Pulmonary artery endothelial cell (primary cell): ENCODE measurements at places on chromosomes 7 and 10. TPM values are rescaled to one million over a fixed set of nuclear protein-coding genes. Genes with fewer than 3 reads are reported as not detected.

DNA sequence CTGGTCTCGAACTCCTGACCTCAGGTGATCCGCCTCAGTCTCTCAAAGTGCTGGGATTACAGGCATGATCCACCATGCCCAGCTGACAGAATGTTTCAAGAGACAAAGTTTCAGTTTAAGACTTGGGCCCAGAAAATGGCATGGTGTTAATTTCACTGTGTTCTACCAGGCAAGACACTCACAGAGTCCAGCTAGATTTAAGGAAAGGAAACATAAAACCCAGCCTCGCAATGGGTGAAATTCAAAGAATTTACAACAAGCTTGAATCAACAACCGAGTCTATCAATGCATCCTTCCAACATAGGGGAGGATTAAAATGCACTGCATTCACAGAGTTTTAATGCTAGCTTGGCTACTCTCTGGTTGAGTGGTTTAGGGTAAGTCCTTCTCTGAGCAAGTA, 764.0 kb downstream of the XPNPEP1 start:
- DNase-seq, result no peak

The MYO3A gene
- not detected in 2 replicates for total RNA-seq

GRCh38 chr7:107874605-107875446, 16.2 kb upstream of the DLD start:
- DNase-seq, result no peak

DNA sequence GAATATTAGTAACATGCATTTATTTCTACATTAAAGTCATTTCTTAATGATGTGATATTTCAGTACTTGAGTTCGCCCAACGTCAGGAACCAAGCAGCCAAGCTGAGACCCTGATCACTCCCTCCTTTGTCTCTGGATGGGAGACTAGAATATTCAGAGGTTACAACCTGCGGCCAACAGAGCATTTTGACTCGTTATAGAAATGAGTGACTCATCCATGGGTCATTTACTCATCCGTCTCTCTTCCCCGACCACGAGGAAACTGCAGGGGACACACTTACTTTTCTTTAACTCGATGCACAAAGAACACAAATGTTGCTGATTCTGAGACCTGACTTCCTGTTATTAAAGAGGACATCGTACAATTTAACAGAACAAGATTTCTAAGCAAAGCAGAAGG, 343.3 kb downstream of the FRMD4A start:
- DNase-seq, result no peak

The PLA2G12B gene
- total RNA-seq, result not detected in 2 replicates

DNA sequence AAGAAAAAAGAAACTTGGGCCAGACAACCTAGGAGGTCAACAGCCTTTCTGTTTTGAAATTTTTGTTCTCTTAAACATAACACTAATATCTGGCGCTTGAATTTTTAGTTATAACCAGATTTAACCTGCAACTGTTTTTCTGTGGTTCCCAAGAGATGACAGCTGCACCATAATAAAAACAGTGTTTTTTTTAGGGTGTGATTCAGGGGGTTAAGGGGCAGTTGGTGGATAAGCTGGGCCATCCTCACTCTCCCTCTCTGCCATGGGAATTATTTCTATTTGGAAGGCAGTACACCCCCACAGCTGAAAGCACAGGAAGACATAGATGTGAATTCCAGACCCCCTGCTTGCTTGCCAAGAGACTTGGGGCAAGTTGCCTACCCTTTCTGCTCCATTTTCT, 20.1 kb upstream of the TM9SF3 start:
- no peak for DNase-seq
